GM12891 (cell line): ENCODE measurements at places on chromosomes 2 and 18.

GRCh38 chr2:30359644-30360167 lies 87.3 kb upstream of the LCLAT1 start:
- no peak for DNase-seq

DNA sequence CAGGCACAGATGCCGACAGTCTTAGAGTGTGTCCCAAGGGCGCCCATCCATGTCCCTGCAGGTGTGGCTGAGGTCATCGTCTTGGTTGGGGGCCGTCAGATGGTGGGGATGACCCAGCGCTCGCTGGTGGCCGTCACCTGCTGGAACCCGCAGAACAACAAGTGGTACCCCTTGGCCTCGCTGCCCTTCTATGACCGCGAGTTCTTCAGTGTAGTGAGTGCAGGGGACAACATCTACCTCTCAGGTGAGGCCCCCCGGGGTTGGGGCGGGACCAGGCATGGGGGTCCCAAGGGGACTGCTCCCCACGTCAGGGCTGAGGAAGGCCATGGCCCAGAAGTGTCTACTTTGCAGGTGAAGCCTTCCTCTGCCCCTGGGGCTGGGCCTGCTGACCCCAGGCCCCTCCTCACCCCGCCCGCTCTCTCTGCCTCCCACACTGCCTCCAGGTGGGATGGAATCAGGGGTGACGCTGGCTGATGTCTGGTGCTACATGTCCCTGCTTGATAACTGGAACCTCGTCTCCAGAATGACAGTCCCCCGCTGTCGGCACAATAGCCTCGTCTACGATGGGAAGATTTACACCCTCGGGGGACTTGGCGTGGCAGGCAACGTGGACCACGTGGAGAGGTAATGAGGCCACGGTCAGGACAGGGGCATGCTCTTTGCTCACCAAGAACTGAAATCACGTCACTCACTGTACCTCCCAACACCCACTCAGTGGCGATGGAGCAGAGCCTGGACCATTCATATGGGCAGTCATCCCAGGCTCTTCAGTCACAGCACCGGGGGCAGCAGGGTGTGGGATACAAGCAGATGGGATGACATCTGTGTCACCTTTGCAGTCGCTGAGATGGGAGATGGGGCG lies 230.8 kb downstream of the ATAD2B start:
- DNase-seq: no peak

DNA sequence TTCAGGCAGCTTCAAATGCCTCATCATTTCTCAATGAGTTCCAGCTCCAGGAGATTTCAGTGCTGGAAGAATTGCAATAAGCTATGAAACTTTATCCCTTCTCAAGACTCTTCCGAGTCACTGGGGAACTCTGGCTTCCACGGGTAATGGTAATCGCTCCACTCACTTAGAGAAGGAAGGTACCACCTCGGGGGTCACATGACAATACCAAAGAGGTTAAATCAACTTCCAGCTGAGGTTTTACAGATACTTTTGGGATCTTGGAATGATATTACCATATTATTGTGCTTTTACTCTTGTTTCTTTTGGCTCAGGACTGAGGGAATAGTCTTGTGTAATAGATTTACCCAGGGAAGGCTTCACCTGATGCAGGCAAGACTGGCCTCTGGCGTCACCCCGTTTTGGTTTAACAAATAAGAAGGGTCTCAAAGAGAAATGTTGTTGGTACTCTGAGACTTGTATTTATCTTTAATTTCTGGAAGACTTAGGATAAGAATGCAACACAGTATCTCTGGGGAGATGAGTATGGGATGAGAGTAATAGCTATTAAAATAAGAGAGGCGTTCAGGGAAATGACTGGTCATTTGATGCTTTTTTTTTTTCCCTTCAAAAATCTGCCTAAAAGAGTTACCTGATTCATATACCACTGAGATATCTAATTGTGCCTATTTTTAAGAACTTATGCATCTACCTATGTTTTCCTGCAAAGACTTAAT lies 316.9 kb upstream of the ZEB2 start:
- no peak for DNase-seq

GRCh38 chr2:30273574-30273929 lies 42.2 kb downstream of the LBH start:
- DNase-seq: no peak

- DNase-seq: no peak
Measured at GRCh38 chr18:370751-371608, 103.1 kb upstream of the THOC1 start.

DNA sequence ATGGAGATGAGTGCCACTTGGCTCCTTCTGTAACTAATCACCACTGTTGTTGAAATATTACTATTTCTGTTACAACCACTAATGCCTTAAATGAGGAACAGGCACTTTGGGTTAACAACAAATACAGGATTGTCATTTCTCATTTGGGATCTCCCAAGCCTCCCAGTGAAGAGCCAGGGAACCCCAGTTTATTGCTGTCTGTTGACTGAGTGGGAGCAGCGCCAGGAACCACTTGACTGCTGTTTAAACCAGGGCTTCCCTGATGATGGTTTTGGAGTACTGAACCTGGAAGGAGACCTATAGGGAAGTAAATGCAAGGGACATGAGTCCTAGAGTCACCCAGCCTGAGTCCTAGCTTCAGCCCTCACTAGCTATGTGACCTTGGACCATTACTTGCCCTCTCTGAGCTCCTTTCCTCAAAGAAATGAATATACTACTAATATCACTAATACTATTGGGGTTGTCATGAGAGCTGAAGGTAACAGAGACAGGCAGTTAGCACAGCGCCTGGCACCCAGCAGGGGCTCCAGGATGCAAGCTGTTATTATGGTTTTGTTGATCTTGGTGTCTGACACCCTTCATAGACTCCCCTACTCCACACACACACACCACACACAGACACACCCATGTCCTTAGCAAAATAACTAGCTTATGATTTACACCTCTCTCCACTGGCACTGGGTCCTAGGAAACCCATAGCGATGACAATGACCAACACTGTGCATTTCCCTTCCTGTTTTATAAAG lies 104.2 kb upstream of the FZD7 start:
- DNase-seq: no peak

DNA sequence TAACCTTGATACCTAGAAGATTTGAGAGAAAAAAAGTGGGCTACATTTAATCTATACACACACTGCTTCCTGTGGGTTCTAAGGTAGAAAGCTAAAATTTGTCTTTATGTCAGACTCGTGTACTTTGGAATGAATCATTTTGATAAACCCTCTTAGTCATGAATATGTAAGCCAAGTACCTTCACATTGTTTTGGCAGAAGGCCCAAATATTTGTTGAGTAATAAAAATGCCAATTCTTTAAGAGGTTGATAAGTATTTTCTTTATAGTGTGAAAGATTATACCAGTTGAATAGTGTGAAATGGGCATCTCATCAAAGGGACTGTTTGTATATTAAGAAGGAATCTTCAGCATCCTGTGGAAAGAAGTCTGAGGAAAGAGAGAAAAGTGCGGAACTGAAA lies 1464.7 kb upstream of the ZEB2 start:
- no peak for DNase-seq

GRCh38 chr18:64115881-64116280 lies 33.0 kb downstream of the LINC00305 start:
- no peak for DNase-seq

DNA sequence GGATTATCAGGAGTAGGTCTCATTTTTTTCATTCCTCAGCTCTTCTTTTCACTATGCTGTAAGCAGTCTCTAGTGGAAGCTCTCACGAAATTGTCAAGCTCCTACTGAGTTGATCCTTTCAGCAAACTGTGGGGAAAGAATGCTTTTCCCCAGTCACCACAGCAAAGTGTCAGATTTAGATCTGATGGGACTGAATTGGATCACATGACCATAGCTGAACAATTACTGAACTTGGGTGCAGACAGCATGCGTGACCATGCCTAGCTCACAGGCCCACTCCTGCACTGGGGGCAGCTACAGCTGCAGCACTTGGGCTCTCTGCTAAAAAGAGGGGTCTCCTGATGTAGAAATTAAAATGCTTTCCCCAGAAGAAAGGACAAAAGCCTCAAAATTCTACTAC lies 3.1 kb downstream of the ARHGAP15 start:
- DNase-seq: no peak

GRCh38 chr2:9285921-9286320 lies 79.3 kb downstream of the ASAP2 start:
- no peak for DNase-seq

DNA sequence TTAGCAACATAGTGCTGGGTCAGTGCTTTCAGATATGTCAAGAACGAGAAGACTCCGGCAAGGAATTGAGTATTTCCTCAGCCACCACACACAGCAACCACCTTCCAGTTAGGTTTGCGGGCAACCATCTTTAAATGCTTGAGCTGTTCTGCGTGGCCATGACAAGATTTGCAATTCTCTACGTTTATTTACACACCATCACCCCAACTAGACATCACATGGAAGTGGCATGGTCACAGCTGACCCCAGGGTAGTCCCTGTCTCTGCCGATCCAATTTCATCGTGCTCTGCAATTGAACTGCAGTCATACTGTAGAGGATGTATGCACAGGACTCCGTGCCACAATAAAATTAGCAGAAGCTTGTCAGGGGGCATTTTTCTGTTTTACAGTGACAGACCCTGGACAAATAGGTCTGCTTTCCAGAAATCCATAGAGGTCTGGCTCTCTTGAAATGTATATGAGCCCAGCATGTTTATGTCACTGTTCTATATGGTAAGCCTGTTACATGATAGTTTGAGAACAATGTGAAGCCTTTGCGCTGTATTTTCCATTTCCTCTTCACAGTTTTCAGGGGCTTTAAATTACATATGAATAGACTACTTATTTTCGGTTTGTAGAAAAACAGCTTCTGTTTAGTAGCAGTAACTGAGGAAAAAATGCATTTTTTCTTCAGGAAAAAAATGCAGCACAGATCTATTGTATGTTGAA lies 605.2 kb downstream of the NR4A2 start:
- DNase-seq: no peak

DNA sequence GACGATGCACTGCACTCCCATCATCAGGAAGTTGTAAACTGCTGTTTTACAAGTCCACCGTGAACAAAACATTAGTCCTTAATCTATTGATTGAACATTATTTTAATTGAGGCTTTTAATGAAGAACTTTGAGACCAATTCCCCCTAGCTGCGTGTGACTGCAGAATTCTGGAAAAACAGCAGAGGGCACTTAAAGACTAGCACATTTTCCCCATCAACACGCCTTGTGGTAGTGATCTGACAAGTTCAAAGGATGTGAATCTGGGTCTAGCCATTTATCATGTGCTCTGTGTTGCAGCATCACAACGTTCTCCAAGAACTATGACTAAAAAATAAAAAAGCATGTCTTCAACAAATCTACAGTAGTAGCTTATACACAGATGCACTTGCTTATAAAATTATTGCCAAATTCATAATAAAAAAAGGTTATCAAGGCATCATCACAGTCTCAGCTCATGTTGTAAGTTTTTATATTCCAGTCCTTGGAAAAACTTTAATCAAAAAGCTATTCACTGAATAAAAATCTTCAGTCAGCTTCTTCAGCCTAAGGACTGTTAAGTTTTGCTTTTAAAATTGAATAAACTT lies 35.8 kb downstream of the SKOR2 start:
- peak; percentile 9 for DNase-seq

DNA sequence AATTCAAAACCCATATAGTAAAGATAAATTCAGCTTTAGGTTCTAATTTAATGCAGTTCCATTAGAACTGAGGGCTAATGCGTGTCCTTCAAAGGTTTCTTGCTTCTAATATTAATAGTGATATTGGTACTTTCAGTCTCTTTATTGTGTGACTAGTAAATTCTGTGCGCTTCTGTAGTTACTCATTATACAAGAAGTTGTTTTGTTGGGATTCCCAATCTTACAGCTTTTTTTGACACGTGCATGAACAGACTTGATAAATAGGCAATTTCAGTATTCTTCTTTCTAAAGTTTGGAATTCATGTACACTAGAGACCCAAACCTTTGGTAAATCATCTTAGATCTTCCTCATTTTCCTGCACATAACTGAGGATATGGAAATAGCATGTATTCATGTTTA lies 71.8 kb downstream of the HAUS1 start:
- DNase-seq: no peak

GRCh38 chr2:99000708-99001107 lies 64.7 kb upstream of the CRACDL start:
- DNase-seq: no peak

DNA sequence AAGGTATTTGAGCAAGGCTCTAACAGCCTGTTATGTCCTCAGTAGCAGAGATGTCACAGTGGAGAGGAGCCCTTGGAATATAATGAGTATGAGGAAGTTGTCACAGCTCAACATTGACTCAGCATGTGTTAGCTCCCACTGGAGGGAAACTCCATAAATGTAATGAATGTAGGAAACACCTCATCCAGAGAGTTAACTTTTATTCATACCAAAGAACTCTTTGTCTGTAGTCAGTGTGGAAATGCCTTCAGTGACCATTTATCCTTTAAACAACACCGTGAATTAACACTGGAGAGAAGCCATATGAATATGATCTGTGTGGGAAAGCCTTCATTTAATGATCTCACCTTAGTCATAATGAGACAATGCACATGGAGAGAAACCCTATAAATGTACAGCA lies 59.7 kb downstream of the CYP1B1 start:
- DNase-seq: no peak
